ENCODE measurements at places on chromosomes 16 and 17.

DNA sequence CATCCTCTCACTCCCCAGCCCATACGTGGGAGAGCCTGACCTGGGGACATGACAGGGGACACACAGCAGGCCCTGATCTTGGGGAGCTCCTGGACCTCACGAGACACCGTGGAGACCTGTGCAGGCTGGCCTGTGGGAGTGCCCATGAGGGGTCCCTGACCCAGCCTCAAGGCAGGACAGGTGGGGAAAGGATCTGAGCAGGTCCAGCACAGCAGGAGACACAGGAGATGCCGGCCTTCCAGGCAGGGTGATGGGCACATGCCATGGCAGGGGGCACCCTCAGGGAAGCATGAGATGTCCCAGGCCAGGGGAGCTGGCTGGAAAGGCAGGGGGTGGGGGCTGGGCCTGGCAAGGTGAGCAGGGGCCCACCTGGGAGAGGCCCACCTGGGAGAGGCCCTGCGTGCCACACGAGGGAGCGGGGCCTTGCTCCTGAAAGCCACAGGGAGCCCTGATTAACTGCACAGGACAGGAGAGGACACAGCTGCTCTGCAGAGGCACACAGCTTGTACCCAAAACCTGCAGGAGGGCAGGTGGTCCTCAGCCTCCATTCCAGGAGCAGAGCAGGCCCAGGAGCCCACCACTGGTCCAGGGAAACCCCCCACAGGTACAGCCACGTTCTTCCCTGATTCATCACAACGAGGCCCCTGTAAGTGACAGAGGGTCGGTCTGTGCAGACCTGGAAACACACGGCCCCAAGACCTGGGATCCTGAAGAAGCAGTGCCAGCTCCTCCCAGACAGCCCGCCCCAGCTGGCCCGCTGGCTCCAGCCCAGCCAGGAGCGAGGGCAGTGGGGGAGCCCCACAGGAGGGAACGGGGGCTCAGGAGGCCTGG lies 26.6 kb upstream of the KRT17 start:
- DNase-seq = no peak

DNA sequence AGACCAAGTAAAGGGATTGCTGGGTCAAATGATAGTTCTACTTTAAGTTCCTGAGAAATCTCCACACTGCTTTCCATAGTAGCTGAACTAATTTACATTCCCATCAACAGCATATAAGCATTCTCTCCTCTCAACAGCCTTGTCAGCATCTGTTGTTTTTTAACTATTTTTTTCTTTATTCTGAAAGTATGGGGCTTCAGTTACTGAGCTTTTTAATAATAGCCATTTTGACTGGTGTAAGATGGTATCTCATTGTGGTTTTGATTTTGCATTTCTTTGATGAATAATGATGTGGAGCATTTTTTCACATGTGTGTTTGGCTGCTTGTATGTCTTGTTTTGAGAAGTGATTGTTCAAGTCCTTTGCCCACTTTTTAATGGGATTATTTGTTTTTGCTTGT lies 2.5 kb downstream of the KRTAP2-2 start:
- no peak for DNase-seq

DNA sequence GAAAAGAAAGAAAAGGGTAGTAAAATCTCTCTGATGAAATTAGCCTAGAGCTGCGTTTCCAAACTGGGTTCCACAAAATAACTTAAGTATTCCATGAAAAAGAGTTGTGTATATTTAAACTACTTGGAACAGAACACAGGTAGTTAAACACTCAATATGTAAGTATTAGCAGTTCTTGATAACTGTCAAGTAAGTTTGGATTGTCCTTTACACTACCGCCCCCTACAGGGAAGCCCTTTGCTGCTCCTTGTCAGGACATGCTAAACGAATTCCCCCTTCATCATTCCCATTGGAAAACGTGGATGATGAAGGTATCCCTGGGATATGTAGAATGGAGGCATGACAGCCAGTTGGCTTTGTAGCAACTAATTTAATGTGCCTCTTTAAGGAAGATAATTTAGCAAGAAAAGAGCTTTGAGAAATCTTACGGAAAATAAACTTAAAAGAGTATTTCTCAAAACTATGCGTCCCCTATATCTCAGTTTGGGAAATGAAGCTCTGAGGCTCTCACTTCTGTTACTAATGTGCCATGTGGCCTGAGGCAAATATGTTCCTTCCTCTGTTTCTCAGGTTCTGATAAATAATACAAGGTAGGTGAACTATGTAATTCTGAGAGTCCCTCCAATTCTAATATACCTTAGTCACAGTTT lies 18.8 kb downstream of the NCBP3 start:
- peak; percentile 29 for DNase-seq

- DNase-seq = no peak
Observed at GRCh38 chr16:66937725-66938337, 2.5 kb downstream of the CES2 start.

- DNase-seq = no peak
Observed at GRCh38 chr16:2470603-2471015, 488 bp upstream of the NTN3 start.

- no peak for DNase-seq
Observed at GRCh38 chr16:56711862-56712261, 18.1 kb upstream of the NUP93 start.

DNA sequence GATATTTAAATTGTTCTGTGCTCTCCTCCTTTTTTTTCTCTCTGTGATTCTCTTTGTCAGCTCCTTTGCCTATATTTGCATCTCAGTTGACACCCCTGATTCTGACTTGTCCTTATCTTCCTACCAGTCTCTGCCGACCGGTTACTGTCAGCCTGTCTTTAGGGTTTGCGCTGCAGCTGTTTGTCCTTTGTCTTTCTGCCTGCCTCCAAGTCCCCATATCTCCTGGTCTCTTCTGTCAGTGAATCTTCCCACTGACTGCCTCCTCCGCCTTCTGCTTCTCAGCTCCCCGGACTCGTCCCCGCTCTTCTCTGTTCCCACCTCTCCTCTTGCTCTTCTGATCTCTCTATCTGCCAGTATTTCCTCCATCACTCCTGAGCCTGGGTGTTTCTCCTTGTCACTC lies 5.2 kb downstream of the TLCD2 start:
- DNase-seq = no peak

DNA sequence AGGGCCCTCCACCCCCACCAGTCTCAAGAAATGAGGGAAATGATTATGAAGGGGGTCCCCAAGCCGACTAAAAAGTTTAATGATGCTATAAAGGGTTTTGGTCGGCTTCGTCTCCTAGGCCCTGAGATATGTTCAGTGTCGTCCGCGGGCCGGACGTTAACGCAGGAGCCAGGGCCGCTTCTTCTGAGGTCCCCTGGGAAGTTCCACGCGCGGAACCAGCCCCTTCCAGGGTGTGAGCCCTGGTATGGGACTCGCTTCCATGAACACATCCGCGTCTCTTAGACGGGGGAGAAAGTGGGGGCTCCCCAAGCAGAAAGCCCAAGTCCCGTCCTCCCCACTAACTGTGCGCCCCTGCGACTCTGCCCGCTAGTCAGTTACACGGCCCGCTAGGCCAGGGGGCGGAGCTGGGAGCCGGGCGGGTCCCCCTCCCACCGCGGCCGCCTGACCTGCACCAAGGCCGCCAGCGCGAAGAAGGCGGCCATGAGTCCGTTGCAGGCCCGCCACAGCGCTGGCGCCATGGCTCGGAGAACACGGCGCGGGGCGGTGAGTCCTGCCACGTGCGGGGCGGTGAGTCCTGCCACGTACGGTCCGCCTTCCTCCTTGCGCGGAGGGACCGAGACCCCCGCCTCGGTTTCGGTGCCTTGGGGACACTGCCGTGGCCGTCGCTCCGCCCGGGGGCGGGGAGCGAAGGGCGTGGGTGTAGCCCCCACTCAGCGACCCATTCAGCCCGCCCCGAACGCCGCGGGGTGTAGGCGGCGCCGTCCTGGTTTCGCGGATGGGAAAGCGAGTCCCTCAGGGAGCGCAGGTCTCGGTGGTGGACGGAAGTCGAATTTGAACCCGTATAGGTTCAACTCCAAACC lies at the start of gene TMEM220:
TSS of gene TMEM220 (minus strand) at position 690 of the 860 bp plus-strand sequence. CDS start at position 518, 172 bp downstream.
- peak; percentile 73 for DNase-seq

GRCh38 chr16:19223235-19224170 lies 55.5 kb downstream of the SYT17 start:
- DNase-seq = peak; percentile 68

DNA sequence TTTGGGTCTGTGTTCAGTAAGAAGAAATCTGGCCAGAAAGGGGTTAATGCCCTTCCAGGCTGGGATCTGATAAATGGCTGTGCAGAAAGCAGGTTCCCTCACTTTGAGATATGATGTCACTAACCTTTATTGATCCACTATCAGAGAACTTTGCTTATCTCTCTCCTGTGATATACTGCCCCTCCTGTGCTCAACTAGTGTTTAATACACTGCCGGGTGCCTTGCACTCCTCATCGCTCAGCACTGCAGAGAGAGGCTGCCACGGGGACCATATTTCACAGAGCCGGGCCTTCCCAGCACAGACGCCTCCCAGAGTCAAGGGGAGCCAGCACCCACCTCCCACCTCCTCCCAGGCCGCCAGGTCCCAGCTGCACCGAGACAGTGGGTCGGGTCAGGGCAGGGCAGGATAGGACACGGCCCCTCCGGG lies 20.2 kb downstream of the ZFHX3 start:
- no peak for DNase-seq

- DNase-seq = no peak
Observed at GRCh38 chr16:12440228-12440530, 363.5 kb downstream of the CPPED1 start.

DNA sequence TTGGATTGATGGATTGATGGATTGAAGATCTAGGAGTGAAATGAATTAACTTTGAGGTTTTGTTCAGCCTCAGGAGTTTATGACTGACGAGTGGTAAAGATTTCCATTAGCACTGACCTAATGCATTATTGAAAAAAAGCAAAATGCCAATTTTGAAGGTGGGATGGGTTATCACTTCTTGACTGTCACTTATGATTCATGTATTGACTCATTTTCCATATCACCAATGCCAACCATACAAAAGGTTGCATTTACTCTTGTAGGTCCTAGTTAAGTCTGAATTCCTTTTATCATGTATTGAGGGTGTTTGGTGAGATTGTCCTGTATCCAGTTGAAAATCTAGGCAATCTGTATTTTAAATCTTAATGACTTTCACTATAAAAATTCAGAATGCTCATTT lies 57.6 kb downstream of the KNOP1 start:
- DNase-seq = no peak

DNA sequence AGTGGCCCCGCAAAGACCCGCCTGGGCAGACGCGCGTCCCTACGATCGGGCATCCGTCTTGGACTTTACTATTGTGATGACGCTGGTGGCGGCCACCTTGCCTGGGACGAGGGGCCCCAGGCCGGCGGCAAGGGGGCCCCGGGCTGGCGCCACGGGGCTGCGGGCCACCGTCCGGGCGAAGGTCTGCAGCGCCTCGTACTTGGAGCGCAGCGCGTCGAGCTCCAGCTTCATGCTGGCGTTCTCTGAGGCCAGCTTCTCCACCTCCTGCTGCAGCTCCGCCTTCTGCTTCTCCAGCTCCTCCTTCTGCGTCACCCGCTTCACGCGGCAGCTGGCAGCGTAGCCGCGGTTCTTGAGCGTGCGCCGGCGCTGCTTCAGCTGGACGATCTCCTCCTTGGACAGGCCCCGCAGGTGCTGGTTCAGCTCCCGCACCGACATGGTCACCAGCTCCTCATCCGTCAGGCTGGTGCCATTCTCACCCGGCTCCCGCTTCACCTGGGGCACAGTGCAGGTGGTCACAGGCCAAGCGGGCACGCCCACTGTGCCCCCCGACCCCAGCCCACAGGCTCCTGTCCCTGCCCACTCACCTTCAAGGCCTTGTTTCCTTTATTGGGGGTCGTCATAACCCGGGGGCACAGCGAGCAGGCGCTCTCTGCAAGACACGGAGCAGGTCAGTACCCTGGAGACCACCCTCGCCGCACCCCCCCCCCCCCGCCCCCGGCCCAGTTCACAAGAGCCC lies 4.8 kb upstream of the SIRT7 start:
- no peak for DNase-seq

- no peak for DNase-seq
Observed at GRCh38 chr16:67181346-67181745, 2.4 kb downstream of the MATCAP1 start.
